Muscle of leg (tissue), 16 donors: ENCODE measurements at places on chromosomes 2 and 18. TPM values are rescaled to one million over a fixed set of nuclear protein-coding genes. Genes with fewer than 3 reads are reported as not detected.

TOGARAM2 gene
- 2.1 TPM for polyA plus RNA-seq

ITSN2 gene
- polyA plus RNA-seq, result 18.2 TPM

PEX13 gene
- 25.3 TPM for polyA plus RNA-seq

RAX gene
- polyA plus RNA-seq, result not detected

COLEC12 gene
- polyA plus RNA-seq, result 57.9 TPM

MAP3K19 gene
- polyA plus RNA-seq, result 0.12 TPM

PDE11A gene
- 0.47 TPM for polyA plus RNA-seq

IL36RN gene
- 0.16 TPM for polyA plus RNA-seq

ST6GAL2 gene
- polyA plus RNA-seq, result 2.8 TPM

RBM44 gene
- 0.29 TPM for polyA plus RNA-seq

TLX2 gene
- polyA plus RNA-seq, result not detected

CCL20 gene
- polyA plus RNA-seq, result 1.6 TPM

KCNG3 gene
- not detected for polyA plus RNA-seq

ASTL gene
- polyA plus RNA-seq, result not detected

GPR45 gene
- not detected for polyA plus RNA-seq

DPY30 gene
- polyA plus RNA-seq, result 37.7 TPM

C1QL2 gene
- polyA plus RNA-seq, result not detected

CNDP1 gene
- polyA plus RNA-seq, result 0.23 TPM

GPR17 gene
- 3.9 TPM for polyA plus RNA-seq

SRD5A2 gene
- not detected for polyA plus RNA-seq

LYPD6 gene
- 1.5 TPM for polyA plus RNA-seq

FSHR gene
- polyA plus RNA-seq, result 0.36 TPM

CHRND gene
- polyA plus RNA-seq, result 141 TPM

BUB1 gene
- polyA plus RNA-seq, result 11.7 TPM

ERICH2 gene
- 0.88 TPM for polyA plus RNA-seq

ARHGEF33 gene
- 1.5 TPM for polyA plus RNA-seq

SOX11 gene
- polyA plus RNA-seq, result 31.6 TPM
